ENCODE measurements at places on chromosomes 5 and 9.

DNA sequence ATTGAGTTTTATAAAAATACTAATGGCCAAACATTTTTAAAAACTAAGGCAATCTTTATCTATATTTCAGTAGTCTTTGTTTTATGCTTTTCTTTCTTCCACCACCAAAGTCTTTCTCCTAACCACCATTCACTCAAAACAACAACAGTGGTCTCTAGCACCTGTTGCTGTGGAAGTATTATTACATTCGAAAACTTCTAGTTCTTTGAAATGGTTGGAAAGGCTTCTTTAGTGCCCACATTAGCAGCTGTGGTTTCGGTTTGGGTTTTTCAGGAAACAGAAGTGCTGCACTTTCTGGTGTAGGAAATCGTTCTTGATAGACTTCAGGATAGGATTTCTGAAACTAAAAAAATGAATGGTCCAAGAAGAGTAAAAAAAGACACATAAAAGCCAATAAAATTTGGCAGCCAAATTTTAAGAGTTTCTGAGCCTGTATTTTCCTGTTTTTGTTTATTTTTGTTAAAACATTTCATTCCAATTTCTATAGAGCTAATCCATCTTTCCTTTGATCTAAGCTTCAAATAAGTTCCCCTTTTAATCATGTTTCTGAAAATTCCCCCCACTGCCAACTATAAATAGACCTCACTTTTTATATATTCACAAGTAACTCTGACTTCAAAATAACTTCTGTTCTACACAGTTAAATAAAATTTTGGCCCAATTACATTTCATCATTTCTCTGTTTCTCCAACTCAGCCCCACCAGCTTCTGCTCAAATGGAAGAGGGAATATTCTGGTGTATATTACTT lies 102.2 kb downstream of the DEPDC1B start:
- peak; percentile 22 for DNase-seq

GRCh38 chr5:135008556-135008955 lies 25.5 kb downstream of the PITX1 start:
- no peak for DNase-seq

DNA sequence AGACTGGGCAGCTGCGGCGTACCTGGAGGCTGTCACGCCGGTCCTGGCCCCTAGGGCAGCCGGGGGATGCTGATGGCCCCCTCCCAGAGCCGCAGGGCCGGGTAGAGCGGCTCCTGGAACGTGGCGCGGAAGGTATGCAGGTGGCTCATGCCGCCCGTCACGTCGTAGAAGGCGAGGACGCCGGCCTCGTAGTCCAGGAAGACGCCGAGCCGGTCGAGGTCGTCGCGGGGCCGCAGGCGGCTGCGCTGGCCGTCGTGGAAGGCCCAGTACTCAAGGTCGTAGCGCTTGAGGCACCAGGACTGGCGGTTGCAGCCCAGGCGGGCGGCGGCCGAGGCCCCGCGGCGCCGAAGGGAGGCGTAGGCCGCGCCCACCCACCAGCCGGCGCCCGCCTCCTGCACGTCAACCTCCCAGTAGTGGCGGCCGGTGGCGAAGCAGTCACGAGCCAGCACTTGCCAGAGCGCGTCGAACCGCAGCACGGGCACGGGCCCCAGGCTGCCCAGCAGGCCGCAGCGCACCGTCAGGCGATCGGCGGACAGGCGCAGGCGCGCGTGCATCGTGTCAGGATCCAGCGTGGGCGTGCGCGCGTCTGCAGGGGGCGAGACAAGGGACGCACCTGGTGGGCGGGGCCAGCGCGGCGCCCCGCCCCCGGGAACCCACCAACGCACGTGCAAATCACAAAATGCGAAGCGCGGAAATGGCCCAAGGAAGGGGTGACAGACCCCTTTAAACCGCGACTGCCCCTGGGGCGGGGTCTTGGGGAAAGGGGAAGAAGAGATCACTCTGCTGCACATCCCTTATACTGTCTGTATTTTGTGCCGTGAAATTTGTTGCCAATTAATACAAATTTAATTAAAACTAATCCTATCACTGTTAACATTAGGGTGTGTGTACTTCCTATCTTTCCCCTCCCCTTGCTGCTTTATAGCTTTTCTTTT lies 31.2 kb downstream of the NANS start:
- peak; percentile 69 for DNase-seq

- DNase-seq = no peak
These were observed 252.8 kb downstream of the MAST4 start for GRCh38 chr5:66848749-66849641.

- DNase-seq = no peak
These were observed 742 bp upstream of the LECT2 start for GRCh38 chr5:135955525-135955924.
